ENCODE measurements at places on chromosomes 12 and 14. TPM values are rescaled to one million over a fixed set of nuclear protein-coding genes. Genes with fewer than 3 reads are reported as not detected.

Gene SLC25A47
- not detected for total RNA-seq

Gene PAX9
- total RNA-seq, result 0.28 TPM

Gene HCAR3
- total RNA-seq, result 1.3 TPM

Gene STYK1
- 11.2 TPM for total RNA-seq

Gene KRT78
- 0.11 TPM for total RNA-seq

Data from spinal cord (tissue), 10 donors.